ENCODE measurements at places on chromosomes 4 and X.

DNA sequence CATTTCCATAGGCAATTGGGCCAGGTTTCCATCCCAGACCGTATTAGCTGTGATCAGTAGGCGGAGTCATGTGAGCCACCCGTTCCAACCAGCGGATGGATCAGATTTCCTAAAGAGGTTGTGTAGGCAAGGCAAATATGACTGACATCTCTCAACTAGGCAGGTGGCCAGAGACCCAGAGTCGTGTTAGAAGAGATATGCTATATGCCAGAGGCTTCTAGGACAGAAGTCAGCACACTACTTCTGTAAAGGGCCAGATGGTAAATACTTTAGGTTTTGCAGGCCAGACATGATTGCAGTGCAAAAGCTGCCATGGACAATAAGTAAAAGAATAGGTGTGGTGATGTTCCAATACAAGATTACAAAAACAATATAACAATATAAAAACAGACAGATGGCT lies 788.4 kb downstream of the RPA4 start:
- no peak for DNase-seq

- DNase-seq = peak; percentile 15
These were observed 23.6 kb upstream of the TBC1D14 start for GRCh38 chr4:6885953-6886557.

DNA sequence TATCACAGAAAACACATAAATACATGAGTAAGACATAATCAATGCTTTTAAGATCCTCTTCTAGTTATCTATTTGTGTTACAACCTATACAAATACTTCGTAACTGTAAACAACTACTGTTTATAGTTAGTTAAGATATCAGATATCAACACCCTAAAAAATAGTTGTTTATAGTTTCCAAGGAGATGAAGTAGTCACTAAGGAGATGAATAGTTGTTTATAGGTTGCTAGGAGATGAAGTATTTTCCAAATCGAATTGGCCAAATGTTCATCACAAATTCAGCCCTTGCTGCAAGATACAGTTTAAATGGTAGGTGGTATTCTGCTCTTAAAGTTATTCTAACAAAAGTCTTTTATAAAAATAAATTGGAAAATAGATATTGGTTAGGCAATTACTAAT lies 618.2 kb upstream of the PCDH10 start:
- no peak for DNase-seq

DNA sequence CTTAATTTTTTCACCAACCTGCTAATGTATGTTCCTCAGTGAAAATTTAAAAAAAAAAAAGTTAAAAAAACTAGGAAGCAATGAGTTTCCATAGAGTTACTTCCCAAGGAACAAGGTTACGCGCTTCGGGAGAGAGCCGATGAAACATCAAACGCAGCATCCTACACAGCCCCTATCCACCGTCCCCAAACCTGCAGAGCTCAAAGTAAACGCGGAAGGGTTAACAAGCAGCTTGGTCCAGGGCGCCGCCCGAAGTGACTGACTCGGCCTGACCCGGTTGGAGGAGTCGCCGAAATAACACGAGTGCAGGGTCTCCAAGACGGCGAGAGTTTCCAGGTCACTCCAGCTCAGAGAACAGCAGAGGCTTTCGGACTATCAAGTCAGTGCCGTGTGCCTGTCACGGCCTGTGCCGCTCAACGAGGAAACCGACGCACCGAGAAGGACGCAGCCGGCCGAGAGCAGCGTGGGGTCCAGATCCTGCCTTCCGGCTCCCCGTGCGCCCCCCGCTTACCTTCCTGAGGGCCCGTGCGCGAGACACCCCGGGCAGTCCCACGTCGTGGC lies 512 bp downstream of the NOP14 start:
- DNase-seq = peak; percentile 71

GRCh38 chr4:123784626-123785025 lies 388.0 kb downstream of the SPRY1 start:
- DNase-seq = no peak

- DNase-seq = no peak
These were observed 537.5 kb downstream of the BCOR start for GRCh38 chrX:39560271-39560670.
